ENCODE measurements at places on chromosomes 1 and 21.

- DNase-seq, result no peak
These were observed 16.2 kb upstream of the MARK1 start for GRCh38 chr1:220511785-220512184.

GRCh38 chr1:231408528-231409094 is 13.5 kb downstream of the EGLN1 start:
- DNase-seq, result no peak

GRCh38 chr1:232459826-232460225 is 170.1 kb downstream of the SIPA1L2 start:
- DNase-seq, result no peak

- no peak for DNase-seq
These were observed 53.8 kb downstream of the STUM start for GRCh38 chr1:226602186-226603021.

DNA sequence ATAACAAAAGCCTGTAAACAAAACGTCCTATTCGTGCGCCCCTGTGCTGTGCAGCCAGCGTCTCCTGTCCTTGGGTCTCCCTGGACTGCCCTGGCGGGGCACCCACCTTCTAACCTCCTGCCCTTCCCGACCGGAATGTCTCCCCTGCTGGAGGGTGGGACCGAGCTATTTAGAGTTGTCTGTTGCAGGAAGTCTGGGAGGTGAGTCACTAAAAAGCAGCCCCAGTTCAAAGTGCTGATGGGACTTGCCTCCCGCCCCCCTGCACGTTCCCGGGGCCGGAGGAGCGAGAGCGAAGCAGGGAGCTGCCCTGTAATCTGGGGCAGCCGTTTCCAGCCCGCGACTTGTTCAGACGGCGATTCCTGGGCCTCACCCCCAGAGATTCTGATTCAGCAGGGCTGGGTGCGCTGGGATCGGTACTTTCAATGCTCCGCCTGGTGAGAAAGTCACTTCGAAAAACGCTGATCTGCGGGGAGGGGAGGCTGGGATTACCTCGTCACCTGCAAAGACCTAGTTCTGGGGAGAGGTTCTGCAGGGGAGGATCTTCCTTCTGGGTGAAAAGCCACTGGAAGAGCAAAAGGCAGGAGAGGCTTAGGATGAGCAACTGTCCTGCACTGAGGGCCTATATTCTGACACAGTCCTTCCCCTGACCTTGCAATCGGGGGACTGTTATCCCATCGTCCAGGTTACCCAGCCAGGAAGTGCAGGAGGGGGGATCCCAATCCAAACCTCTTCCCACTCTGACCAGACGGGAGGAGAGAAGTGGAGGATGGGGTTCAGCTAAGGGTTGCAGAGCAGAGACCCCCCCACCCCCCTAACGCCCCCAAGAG is 1.2 kb upstream of the DHRS3 start:
- DNase-seq, result peak; percentile 60
